Osteocyte (in vitro differentiated cells): ENCODE measurements at places on chromosomes 2 and 18. TPM values are rescaled to one million over a fixed set of nuclear protein-coding genes. Genes with fewer than 3 reads are reported as not detected.

GRCh38 chr2:196409376-196409775 lies 230.1 kb upstream of the CCDC150 start:
- H3K36me3 ChIP-seq: peaks cover 4% of the 10 kb centered on the region
- H3K27ac ChIP-seq: no peak overlapping the region
- peaks cover 18% of the 10 kb centered on the region for H3K4me1 ChIP-seq
- no peaks in the 10 kb centered on the region for H3K27me3 ChIP-seq
- H3K4me3 ChIP-seq: no peak overlapping the region

The LAMA3 gene
- total RNA-seq: not detected in 2 replicates

The ABCG5 gene
- not detected in 2 replicates for total RNA-seq

DNA sequence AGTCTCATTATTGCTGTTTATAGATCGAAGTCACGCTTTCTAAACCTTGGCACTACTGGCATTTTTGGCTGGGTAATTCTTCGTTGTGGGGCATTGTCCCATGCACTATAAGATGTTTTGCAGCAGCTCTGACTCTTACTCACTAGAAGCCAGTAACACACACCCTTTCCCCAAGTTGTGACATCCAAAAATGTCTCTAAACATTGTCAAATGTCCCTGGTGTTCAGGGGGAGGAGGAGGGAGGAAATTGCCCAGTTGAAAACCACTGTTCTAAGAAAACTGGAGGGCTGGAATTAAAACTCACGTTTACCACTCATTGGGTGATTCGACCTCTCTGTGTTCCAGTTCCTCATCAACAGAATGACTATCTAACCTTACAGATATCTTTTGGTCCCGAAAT lies 115.7 kb upstream of the KLF7 start:
- no peak overlapping the region for H3K27ac ChIP-seq
- DNase-seq: no peak
- no peaks in the 10 kb centered on the region for H3K36me3 ChIP-seq
- H3K4me3 ChIP-seq: no peak overlapping the region

The KCTD1 gene
- total RNA-seq: 25.7 and 28.9 TPM in 2 replicates

- DNase-seq: no peak
- no peak overlapping the region for H3K4me3 ChIP-seq
- H3K36me3 ChIP-seq: peaks cover 5% of the 10 kb centered on the region
- no peaks in the 10 kb centered on the region for H3K27me3 ChIP-seq
- peaks cover 7% of the 10 kb centered on the region for H3K4me1 ChIP-seq
Observed at GRCh38 chr2:193517615-193518014, 1322.9 kb upstream of the TMEFF2 start.

The TMEFF2 gene
- 46.8 and 51.2 TPM in 2 replicates for total RNA-seq

GRCh38 chr2:40507432-40507831 lies 55.5 kb upstream of the SLC8A1 start:
- no peaks in the 10 kb centered on the region for H3K36me3 ChIP-seq
- no peak overlapping the region for H3K27ac ChIP-seq
- no peak overlapping the region for H3K4me3 ChIP-seq
- DNase-seq: no peak

DNA sequence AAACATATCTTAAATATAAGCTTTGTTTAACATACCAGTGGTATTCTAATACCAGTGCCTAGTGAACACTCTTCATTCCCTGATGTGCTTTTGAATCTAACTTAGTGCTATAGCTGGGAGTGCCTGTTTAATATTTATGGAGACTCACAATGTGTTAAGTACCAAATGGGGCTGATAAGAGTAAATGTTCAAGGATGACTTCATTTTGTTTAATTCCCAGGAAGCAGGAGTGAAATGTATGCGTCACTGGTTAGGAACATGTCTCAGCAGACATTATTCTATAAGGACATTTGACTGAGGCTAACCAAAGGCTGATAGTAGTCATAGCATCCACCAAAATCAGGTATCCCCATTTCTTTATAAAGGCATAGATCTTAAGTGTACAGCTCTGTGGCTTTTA lies 31.7 kb upstream of the LINC00305 start:
- H3K27ac ChIP-seq: no peak overlapping the region
- H3K4me3 ChIP-seq: no peak overlapping the region
- H3K27me3 ChIP-seq: peaks cover 18% of the 10 kb centered on the region
- no peaks in the 10 kb centered on the region for H3K4me1 ChIP-seq
- DNase-seq: no peak

The ESPNL gene
- total RNA-seq: not detected in 2 replicates

DNA sequence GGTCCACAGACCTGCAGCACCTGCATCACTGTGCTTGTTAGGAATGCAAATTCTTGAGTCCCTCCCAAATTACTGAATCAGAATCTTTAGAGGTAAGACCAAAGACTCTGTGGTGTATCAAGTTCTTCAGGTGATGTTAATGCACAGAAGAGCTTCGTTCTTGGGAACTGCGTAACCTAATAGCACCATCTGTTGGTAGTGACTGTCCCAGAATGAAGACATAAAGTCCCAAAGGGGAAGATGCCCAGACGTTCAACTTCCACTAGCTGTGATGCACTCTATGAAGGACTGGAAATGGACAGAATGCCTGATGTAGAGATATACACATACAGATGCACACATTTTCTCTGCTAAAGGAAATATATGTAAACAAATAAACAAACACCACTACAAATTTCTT lies 576.0 kb downstream of the LRP1B start:
- H3K4me1 ChIP-seq: peaks cover 5% of the 10 kb centered on the region
- H3K27ac ChIP-seq: no peak overlapping the region

The GNLY gene
- total RNA-seq: not detected in 2 replicates

The TUBA3D gene
- total RNA-seq: not detected in 2 replicates

DNA sequence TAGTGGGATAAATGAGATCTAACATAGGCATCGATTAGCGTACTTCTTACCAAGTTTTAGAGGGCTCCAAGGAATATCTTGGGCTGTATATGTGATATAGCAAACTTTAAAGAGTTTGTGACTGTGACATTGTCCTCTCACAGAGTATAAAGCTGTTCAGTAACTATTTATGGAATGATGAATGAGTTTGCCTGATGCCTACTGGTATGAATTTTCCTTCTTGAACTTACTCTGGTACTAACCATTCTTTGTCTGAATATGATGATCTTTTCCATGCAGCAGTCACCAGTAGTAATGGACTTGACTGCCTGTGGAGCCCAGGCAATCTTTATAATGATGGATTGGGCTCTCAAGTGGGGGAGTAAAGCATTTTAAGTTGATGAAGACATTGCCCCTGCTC lies 120.5 kb downstream of the PARD3B start:
- no peak overlapping the region for H3K4me3 ChIP-seq
- H3K4me1 ChIP-seq: peaks cover 12% of the 10 kb centered on the region
- no peak overlapping the region for H3K27ac ChIP-seq
- H3K36me3 ChIP-seq: peaks cover 6% of the 10 kb centered on the region
- DNase-seq: no peak

DNA sequence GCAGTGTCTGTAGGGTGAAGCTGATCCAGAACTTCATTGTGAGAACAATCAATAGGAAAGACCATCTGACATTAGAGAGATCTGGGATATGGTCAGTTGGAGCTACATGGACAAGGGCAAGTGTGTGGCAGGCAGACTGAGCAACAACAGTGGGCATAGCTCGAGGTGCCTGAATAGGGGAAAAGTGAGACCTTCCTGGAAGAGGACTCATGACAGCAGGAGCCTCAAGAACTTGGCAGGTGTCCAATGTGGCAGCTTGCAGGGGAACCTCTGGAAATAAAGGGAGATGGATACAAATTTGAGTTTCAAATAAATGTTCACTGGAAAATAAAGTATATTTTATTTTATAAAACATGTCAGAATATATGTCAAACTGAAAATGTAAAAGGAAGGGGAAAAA lies 117.9 kb downstream of the TANC1 start:
- peaks cover 2% of the 10 kb centered on the region for H3K36me3 ChIP-seq
- DNase-seq: no peak
- H3K4me1 ChIP-seq: peaks cover 61% of the 10 kb centered on the region

- no peak overlapping the region for H3K4me3 ChIP-seq
- H3K36me3 ChIP-seq: peaks cover 15% of the 10 kb centered on the region
- H3K27me3 ChIP-seq: no peaks in the 10 kb centered on the region
- H3K4me1 ChIP-seq: peaks cover 6% of the 10 kb centered on the region
- no peak overlapping the region for H3K27ac ChIP-seq
Observed at GRCh38 chr2:28201671-28202180, 190.9 kb upstream of the FOSL2 start.

The RFTN2 gene
- 29.4 and 30.6 TPM in 2 replicates for total RNA-seq

GRCh38 chr2:188984065-188984491 lies 9.9 kb downstream of the COL3A1 start:
- H3K36me3 ChIP-seq: peaks cover 53% of the 10 kb centered on the region
- H3K4me3 ChIP-seq: peak overlapping the region; percentile 44
- peak overlapping the region; percentile 93 for H3K27ac ChIP-seq
- no peaks in the 10 kb centered on the region for H3K27me3 ChIP-seq
- peaks cover 75% of the 10 kb centered on the region for H3K4me1 ChIP-seq

GRCh38 chr2:191631754-191632153 lies 46.2 kb upstream of the NABP1 start:
- H3K4me3 ChIP-seq: no peak overlapping the region
- no peaks in the 10 kb centered on the region for H3K27me3 ChIP-seq
- H3K27ac ChIP-seq: no peak overlapping the region
- no peaks in the 10 kb centered on the region for H3K36me3 ChIP-seq
- no peak for DNase-seq
- peaks cover 37% of the 10 kb centered on the region for H3K4me1 ChIP-seq

- peaks cover 28% of the 10 kb centered on the region for H3K27me3 ChIP-seq
- H3K27ac ChIP-seq: no peak within 1 kb of the TSS
- peak within 1 kb of the TSS; percentile 14 for H3K4me3 ChIP-seq
- no peaks in the 10 kb centered on the region for H3K36me3 ChIP-seq
- no peak for DNase-seq
Observed at GRCh38 chr2:29921560-29921915, at the start of gene ALK. ALK (minus strand) TSS chr2:29921586; CDS start chr2:29920659, 927 bp downstream.

- H3K36me3 ChIP-seq: no peaks in the 10 kb centered on the region
- H3K27ac ChIP-seq: no peak overlapping the region
- H3K4me1 ChIP-seq: no peaks in the 10 kb centered on the region
- no peak overlapping the region for H3K4me3 ChIP-seq
Observed at GRCh38 chr2:154289870-154290269, 408.6 kb upstream of the KCNJ3 start.
